Caudate nucleus (tissue), 63 donors: ENCODE measurements at places on chromosomes 11 and 22.

GRCh38 chr11:45021692-45022141 lies 71.0 kb upstream of the TP53I11 start:
- DNase-seq = no peak

- no peak for DNase-seq
These were observed 7.5 kb upstream of the PDE3B start for GRCh38 chr11:14636119-14636518.

DNA sequence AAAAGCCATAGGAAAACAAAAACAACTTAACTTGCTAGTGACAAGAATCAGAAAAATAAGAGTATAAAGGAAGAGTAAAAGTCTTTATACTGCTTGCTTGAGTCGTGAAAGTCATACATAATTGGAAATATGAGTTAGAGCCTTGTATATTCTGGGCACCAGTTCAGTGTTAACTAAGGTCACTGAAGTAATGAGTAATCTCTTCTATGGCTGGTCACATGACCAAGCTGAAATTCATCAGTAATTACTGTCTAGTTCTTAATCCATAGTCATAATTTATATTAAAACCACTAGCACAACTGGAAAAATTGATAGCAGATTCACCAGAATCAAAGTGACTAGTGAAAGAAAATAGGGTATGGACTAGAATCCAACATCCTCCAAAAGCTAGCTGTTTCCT lies 84.4 kb upstream of the SLC5A12 start:
- DNase-seq = no peak

DNA sequence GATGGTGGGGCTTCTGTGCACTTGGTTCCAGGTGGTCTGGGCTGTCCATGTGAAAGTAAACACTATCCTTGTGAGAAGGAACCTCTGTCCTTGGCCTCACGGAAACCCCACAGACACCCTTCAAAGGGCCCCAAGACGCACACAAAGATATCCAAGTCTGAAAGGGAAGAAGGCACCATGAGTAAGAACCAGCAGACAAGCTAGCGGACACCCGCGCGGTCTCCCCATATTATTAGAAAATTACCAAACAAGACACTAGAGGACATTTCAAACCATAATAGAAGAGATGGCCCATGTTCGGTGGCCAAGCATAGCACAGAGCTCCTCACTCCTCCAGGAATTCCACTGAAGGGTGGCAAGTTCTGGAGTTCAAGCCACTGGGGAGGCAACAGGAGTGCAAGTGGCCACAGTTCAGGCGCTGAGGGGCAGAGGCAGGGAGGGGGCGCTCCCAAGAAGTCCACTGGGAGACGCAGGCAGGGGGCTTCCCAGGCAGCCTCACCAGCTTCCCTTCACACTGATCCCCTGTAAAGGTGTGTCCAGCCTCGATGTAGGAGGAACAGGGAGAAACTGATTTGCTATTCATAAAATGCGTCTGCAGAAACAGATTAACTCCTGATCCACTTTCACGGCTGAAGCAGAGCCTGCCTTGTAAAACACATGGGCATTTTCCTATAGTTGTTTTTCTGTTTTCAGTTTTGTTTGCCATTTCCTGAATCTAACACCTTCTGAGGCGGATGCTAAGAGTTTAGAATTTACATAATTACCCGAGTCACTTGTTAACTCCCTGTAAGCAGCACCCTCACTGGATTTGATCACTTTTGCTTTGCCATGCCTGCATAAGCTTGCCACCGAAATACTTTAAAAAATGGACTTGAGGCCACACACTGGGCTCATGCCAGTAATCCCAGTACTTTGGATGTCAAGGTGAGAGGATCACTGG lies 9.1 kb upstream of the PPARA start:
- no peak for DNase-seq

DNA sequence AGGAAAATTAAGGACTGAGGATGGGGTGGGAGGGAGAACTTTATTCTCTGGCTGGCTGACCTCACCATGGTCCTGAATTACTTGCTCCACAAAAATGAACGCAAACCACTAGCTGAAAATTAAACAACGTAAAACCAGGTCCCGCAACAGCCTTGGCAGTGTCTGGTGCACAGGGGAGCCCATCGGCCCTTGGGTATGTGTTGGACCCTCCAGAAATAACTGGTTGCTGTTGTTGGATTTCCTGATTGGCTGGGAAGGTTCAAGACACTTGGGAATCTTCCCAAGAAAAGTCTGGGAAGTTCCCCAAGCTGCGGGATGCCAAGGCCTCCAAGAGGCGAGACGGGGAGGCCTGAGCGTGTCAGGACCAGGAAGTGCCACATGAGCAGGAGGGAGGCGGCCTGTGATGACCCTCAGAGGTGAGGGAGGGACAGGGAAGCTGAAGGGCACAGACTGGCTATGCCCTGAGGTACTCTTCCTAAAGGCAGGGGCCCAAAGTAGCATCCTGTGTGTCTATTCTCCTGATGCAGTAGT lies 10.4 kb upstream of the RASL10A start:
- DNase-seq = no peak

DNA sequence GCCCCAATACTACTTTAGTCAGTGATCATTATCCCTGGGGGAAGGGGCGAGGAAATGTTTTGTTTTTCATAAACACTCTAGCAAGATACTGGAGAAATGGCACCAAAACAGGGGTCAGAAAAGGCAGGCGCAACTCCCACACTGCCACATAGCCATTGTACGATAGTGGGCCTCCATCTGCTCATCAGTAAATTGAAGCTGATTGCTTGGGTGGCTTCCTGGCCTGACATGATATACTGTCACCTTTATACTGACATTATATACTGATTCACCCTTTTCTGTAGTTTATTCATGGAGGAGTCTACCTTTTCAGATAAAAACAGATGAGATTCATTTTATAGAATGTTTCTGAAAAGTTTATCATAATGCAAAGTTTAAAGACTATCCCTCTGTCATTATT lies 51.6 kb upstream of the CCDC34 start:
- no peak for DNase-seq

DNA sequence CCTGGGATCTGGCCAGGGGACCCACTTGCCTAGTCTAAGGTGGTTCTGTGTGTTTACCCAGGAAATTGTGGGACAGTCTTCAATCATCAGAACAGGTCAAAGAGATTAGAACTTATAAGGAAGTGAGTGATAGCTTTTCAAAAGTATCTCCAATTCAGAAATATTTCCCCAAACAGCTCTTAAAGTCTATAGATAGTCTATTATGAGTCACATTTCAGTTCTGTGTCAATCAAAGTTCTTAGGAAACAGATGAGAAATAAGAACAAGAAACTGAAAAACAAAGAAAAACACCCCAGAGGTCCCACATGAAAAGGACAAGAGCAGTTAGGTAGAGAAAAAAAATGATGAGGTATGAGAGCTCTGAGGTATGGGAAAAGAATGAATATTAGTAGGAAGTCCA lies 381.4 kb upstream of the MPPED2 start:
- no peak for DNase-seq

- DNase-seq = no peak
These were observed 2.1 kb upstream of the OR4X1 start for GRCh38 chr11:48261600-48261999.

GRCh38 chr11:21475276-21475675 lies 717.6 kb upstream of the ANO5 start:
- DNase-seq = no peak

DNA sequence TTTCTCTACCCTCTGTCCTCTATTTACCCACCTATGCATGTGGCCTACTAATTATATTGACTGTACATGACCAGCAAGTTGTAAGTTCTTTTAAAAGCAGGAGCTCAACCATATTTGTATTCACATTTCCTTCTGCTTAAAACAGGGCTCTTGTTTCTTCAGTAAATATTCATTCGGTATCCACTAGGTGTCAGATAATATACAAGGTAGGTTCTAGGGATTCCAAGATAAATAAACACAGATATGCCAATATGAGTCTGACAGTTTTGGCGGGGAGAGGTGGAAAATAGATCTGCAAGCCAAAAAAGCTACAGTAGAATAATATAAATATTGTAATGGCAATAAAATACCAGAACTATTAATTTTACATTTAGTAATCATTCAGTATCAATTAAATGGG lies 15.3 kb upstream of the RAB30 start:
- DNase-seq = no peak

DNA sequence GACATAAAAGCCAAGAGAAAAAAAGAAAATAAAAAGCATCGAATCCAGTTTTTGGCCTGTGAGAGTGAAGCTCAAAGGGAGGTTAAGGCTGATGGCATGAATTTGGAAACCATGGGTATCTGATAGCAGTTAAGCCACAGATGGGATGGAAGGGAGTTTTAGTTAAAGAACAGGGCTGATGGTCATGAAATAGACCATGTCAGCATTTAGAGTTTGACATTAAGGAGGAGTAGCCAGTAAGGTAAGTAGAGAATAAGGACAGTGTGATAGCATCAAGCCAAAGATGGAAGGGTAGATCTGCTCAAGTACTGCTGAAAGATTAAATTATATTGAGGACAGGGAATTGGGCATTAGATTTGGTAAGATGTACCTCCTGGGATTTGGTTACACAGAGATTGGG lies 826.5 kb downstream of the NTM start:
- DNase-seq = no peak
